ENCODE measurements at places on chromosomes 2 and 18.

DNA sequence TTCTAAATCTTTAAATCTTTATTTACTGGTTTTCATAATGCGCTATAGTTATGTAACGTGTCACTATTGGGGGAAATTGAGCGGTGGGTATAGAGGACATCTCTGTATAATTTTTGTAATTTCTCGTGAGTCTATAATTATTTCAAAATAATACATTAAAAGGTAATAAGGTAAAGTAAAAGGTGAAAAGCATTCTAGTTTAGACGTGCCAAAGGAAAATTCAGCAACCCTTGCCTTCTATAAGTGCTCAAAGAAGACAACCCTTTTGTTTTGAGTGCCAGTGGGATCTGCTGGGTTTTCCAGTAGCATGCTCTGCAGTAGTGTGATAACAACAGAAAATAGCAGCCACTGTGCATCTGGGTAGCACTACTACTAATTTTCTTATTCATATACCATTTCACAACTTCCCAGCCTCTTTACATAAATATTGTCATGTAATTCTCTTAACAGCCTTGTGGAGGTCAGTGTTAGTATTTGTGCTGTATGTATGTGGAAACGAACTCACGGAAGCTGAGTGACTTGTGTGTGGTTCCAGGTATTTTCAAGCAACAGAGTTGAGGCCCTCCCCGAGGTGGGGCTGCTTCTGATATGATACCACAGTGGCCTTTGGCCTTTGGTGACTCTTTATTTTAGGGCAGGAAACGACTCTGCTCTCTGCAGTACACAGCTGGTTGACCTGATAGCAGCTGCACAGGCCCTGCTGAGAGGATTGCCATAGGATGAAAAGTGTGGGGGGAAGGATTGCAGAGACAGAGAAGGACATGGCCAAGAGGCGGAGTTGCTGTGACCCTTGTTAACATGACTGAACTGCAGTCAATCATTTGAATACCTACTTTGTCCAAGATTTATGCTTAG is 104.5 kb downstream of the TDRD15 start:
- DNase-seq: no peak

DNA sequence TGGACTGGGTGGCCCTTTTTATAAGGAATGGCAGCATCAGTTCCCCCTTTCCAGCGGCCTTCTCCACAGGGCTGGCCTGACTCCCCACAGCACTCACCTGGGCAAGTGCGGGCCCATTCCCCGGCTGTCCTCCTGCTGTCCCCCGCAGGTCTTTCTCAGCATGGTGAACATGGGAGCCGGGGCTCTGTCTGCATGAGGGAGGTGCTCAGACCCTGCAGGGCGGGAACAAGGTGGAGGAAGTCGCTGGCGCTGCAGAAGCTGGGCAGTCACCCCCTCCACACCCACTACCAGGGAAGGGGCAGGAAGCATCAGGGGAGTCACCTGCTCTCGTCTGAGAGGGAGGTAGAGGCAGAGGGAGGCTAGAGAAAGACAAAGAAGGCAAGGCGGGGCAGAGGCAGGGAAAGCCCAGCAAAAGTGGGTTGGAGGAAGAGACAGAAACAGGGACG is 12.2 kb downstream of the HES6 start:
- DNase-seq: no peak

DNA sequence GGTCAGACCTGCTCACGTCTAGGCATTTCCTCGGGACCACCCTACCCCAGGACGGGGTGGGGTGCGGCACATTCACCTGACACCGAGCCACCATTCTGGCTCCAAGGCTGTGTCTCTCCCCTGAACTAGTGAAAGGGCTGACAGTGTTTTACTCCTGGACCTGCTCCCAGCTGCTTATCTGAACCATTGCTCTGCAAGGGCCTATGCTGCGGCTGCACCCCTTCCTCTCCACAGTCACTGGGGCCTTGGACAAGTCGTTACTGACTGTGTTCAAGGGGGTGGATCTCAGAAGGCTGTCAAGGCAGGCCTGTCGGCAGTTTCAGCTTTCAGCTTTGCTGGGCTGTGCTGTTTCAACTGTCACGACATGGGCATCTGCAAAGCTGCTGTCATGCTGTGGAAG is 11.7 kb downstream of the CREG2 start:
- DNase-seq: no peak

- no peak for DNase-seq
These were observed 34.0 kb downstream of the IL1R2 start for GRCh38 chr2:102025583-102026267.

DNA sequence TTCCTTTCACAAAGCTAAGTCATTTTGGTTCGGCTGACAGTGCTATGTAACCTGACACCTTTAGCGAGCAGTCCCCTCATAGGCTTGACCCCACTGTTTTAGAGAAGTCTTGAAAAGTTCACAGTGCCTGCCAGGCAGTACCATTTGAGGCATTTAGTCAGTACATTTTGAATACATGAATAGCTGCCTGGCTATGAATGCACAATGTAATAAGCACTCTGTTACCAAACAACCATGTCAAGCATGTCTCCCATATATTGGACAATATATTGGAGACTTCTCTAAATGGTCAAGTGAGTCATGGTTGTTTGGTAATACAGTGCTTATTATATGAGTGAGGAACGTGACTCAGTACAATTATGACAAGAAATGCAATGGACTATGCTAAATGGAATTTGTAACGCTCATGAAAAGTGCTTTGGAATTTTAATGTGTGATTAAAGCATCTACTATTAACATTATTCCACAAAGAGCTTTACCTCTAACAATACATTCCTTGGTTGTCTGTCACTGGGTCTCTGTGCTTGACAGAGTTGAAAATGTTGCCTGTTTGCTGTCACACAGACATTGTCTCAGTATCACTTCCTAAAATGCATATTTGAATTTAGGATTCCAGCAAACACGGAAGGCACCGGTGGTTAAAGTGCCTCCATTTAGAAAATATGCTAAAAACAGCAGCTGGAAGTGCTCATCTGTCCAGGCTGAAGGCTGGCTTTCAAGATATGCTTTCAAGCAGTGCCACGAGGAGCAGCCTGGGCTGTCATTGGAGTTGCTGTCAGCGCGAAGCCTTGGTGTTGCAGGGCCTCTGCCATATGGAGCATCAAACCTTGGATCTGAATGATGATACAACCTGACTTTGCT is 458.6 kb downstream of the FBXO15 start:
- peak; percentile 11 for DNase-seq

- no peak for DNase-seq
These were observed 945.7 kb downstream of the DSC3 start for GRCh38 chr18:30096796-30097195.

GRCh38 chr2:237688081-237688480 is 60.7 kb downstream of the LRRFIP1 start:
- no peak for DNase-seq

DNA sequence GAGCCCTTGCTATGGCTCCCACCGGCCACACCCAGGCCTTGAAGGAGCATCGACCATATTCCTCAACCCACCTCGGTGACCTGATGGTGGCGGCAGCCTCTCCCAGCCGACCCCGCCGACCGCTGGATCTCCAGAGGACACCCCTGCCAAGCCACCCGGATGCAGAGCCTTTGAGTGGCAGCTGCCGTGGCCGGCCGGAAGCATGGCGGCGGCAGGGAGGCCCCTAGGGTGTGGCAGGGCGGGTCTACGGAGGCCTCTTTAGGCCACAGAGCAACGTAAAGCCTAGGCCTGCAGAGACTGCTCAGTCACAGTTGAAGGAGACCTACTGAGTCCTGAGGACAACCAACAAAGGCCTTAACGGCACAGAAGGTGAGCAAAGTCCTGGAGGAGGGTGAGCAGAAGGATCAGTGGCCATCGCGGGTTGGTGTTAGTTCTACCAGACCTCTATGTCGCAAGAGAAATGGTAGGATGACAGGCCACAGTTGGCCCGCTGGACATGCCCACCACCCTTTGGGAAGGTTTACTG is 50.4 kb upstream of the TMEM247 start:
- no peak for DNase-seq

GRCh38 chr2:172103471-172104272 is 972 bp upstream of the DLX2 start:
- DNase-seq: no peak

DNA sequence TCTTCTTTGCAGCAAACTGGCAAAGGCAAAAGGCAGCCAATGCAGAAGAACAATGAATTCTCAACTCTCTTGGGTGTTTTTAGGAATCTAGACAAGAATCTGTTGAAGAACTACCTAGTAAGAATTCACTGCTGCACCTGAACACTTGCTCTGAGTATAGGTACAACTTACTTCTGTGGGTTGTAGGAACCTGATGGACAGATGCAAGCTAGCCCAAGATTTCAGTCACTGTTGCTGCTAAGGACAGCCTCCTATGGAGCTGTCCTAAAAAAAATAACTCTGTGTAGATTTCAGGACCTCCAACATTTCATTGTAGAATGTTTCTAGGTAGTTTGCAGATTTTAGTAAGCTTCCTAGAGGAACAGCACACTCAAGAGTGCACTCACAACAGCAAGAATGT is 363.5 kb downstream of the CBLN2 start:
- DNase-seq: no peak

DNA sequence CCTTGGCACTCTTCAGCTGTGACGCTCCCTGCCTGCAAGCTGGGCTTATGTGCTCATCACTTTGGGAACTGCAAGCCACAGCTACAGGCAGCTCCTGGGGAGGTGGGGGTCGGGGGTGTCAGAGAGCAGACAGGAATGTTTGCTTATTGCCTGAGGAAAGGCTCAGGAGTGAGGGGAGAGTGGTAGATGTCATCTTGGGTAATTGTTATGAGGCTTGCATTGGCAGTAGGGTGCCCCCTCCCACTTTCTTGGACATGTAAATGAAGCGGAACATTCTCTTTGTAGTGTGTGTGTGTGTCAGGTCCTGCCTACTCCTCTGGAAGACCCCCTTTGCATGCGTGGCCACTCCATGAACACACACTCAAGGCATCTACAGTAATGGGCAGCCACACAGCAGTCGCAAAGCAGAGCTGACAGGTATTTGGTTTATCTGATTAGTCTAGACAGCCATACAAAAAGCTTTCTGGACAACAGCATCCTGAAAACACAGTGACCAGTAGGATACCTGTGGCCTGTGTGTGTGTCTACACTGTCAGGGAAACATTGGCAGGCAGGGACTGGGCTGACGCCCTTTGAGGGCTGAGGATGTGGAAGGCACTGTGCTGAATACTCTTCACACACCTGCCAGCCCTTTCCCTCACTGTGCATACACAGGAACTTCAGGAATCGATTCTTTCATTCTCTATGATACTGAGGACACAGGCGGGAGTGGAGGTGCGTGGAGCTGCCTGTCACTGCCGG is 17.1 kb upstream of the MC2R start:
- no peak for DNase-seq

DNA sequence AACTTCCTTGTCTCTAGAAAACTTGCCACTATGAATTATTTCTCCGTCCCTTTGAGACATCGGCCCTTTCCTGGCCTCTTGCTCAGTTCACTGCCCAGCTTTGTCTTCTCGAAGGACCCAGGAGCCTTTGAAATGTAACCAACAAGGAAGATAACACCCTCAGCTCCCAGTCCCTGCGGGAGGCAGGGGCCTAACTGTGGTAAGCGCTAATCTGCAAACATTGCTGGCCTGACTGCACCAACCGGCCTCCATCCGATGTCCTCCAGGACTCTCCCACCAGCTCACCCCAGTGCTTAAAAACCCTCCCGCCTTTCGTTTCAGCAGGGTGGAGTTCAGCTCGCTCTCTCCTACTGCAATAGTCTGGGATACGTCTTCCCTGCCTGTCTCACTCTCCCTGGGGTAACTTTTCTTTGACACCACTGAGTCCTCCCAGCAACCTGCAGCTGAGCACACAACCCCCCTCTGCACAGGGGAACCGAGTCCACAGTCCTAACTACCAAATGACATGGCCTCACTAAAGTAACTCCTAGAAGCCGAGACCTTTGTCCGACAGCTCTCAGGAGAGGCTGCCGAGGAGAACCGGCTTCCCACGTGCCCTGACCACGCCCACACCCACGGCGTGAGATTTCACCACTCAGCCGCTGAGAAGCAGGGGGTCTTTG is 76.1 kb downstream of the MBP start:
- DNase-seq: no peak

GRCh38 chr2:171509945-171510731 is 12.1 kb upstream of the CYBRD1 start:
- DNase-seq: no peak

DNA sequence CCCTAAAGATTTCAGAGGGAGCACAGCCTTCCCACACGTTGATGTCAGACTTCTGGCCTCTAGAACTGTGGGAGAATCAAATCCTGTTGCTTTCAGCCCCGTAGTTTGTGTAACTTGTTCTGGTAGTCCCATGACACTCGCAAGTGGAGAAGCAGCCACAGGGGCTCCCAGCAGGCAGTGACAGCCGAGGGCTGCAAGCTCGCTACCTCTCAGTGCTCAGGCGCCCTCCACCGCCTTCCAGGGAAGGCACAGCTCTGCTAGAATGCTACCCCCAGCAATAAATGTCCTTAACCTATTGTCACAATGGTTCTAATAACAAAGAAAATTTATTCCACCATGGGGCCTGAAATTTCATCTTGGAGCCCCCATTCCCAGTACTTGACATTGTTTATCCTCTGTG is 143.1 kb upstream of the ZNF236 start:
- DNase-seq: no peak

DNA sequence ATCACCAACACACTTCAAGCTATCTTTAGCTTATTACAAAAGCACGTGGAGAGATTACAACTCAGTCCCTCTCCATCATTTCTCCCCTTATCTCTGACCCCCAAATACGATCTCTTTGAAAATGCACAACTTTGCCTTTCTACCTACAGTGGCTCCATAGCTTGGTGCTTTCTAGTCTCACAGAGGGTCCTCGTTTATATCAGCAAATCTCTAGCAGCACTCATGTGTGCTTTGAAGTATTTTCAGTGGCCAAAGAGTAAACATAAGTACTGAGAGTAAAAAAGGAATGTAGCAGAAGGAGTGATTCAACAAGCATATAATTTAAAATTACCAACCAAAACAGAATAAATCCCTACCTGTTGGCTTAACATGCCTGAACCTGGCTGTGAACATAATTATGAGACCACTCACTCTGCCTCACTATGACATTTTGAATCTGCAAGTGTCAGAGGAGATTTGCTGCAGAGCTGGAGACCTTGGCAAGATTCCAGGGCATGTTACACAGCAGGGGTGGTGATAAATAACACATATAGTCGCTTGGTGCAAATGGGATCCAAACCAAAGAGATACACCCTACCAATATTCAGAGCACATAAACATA is 54.6 kb downstream of the LAMA3 start:
- DNase-seq: no peak

DNA sequence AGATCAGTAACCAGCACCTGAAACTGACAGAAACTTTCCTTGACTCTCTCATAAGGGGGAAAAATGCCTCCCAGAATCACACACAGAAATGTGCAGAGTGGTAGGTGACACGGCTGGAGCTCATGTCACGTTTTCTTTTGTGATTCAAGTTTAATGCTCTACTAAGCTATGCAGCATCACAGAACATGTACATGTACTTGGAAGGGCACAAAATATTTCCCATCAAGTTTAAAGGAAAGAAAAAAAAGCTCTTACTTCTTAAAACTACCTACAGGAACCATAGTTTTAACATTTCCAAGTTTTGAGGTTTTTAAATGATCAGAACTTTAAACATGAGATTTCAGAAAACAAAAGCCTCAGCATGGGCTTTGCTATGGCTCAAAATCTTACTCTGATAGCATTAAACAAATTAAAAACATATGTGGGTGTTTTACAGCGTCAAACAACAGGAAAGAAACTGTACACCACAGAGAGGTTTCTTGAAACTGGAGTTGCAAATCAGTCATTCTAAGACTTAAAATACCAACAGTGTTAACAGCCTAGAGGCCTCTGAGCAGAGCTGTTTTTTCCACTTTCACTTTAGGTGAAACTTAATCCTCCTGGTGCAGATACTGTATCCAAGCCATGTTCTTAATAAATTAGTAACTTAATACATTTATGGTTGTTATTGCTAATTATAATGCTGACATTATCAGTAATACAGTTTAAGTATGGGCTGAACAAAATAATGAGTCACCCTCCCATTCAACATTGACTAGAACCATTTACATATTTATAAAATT is 30.1 kb downstream of the MBP start:
- no peak for DNase-seq
